NCI-H774 (cell line): ENCODE measurements at places on chromosomes 12 and 14.

GRCh38 chr14:39113685-39114072 is 444 bp upstream of the GEMIN2 start:
- no peak for DNase-seq

- DNase-seq: no peak
Observed at GRCh38 chr12:92942905-92943304, 13.8 kb upstream of the EEA1 start.

DNA sequence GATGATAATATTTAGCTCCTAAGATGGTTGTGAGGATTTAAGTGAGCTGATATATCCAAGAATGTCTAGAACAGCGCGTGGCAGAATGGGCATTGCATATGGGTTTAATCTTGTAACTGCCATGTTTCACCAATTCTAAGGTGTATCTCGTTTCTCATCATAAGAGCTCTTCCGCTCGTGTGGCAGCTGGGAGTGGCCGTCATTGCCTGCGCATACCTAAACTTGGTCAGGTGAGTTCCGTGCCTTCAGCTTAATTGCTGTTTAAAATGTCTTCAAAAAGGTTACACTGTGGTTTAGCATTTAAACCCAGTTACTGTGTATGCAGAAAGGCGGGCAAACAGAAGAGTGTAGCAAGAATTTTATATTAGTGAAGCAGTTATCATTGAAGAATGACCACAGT is 4.5 kb upstream of the AQP2 start:
- no peak for DNase-seq

- no peak for DNase-seq
Observed at GRCh38 chr14:89184952-89185351, 232.1 kb downstream of the FOXN3 start.

GRCh38 chr14:74239848-74240793 is 872 bp downstream of the VSX2 start:
- DNase-seq: no peak

GRCh38 chr12:93245543-93245942 is 132.2 kb upstream of the NUDT4 start:
- no peak for DNase-seq

GRCh38 chr14:69643430-69644200 is 32.2 kb downstream of the SUSD6 start:
- DNase-seq: peak; percentile 86

DNA sequence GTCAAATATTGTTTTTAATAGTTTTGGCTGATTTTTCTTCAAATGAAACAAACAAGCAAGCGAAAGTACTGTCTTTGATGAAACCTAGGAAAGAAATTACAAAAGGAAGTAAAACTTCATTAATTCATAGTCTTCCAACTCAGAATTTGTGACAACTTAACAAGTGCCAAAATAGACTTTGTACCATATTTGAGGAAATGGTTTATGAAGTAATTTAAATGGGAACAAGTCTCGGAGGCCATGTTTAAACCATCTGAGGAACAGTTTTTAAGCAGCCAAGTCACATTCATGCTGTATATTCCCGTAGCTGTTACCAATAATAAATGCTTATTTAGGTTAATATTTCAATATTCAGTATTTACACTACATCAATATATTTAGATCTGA is 745 bp upstream of the ARHGDIB start:
- DNase-seq: no peak

GRCh38 chr12:124466216-124467128 is 100.9 kb downstream of the NCOR2 start:
- DNase-seq: no peak

DNA sequence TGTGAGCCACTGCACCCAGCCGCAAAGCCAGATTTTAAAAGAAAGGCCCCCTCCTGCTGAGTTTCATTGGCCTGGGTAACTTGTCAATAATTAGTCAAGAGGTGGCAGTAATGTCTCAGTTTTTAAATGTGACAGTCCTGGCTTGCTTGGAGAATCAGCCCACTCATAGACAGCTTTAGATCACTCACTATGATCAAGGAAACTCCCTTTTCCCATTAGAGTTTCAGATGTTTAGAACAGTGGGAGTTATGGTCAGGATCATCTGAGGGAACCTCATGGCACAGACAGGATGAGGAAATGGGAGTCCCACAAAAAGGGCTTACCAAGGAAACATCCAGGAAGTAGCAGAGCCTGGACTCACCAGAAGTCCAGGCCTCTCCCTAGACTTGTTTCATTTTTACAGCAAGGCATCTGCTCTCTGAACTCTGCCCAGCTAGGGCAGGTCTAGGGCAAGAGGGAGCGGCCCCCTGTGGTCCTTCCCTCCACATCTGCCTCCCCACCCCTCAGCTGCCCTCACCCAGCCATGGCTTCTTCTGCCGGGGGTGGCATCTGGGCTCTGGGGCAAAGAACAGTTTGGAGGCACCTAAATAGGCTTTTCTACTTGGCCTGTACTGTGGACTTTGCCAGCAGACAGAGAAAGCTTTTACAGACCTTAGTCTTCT is 11.2 kb downstream of the BCL2L14 start:
- peak; percentile 50 for DNase-seq

- no peak for DNase-seq
Observed at GRCh38 chr12:13835652-13836051, 145.8 kb downstream of the GRIN2B start.

DNA sequence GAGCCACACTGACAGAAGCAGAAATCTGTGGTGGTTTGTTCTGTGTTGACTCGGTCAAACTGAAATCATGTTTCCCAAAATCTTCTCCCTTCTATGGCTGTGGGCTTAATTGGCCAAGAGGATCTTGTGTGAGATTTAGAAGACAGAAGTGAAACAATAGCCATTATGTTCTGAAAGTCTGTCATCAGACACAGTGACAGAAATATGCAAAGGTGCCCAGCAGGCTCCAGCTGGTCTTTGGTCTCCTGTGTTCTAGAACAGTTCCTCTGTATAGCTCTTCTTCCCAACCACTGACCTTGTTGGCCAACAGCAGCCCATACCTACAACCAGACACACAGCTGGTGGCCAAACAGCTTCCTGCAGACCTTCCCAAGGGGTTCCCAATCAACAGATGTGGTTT is 25.0 kb upstream of the COCH start:
- no peak for DNase-seq

DNA sequence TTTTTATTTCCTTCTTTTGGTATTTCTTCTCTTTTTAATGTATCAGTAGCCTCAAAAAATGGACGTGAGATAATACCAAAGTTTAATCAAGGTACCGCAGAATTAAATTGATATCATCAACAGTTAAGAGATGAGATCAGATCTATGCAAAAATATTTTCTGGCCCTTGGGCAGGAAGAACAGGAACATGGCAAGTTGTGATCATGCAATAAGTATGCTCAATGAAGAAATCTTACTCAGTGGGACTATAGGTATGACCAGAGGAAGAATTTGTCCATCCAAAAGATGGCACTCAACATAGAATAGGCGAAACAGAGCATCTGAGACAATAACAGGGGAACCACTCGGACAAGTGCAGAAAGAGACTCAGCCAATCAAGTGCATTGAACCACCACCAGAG is 914 bp upstream of the GARIN2 start:
- no peak for DNase-seq

DNA sequence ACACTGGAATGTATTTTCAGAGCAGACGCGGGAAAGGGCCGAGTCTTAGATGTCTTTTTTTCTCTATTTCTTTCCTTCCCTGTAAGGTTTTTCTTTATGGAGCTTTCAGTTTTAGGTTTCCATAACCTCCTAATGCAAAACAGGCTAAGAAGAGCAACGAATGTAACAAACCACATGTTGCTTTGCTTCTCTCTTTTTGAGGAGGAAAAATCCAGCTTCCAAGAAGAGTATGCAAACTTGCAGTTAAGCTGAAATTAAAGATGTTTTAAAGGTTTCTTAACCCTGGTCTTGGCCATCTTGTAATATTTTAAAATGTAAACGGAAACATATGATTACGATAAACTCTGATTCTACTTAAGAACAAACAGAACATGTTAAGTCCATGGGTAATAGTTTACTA is 86.9 kb downstream of the PRICKLE1 start:
- no peak for DNase-seq

GRCh38 chr12:83168751-83169150 is 482.0 kb downstream of the TMTC2 start:
- DNase-seq: no peak

GRCh38 chr14:80213602-80214001 is 2.3 kb upstream of the DIO2 start:
- no peak for DNase-seq

DNA sequence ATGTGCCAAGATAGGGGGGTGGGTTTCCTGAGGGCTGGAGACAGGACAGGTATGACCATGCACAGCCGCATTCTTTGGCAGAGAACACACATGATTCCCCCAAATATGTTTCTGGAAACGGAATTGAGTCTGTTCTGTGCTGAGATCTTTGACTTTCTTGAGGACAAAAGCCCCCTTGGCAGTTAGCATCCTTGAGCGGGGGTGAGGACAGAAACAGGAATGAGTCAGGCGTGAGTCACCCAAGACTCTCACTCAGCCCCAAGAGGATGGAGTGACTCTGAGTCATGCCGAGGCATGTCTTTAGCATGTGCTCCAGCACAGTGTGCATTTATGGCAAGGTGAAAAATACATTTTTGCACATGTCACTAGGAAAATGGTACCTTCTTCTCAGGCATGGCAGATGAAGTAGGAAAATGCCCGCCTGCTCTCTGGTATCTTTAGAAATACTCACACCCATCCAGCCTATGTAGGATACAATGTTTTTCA is 52.1 kb downstream of the DAD1 start:
- DNase-seq: no peak

DNA sequence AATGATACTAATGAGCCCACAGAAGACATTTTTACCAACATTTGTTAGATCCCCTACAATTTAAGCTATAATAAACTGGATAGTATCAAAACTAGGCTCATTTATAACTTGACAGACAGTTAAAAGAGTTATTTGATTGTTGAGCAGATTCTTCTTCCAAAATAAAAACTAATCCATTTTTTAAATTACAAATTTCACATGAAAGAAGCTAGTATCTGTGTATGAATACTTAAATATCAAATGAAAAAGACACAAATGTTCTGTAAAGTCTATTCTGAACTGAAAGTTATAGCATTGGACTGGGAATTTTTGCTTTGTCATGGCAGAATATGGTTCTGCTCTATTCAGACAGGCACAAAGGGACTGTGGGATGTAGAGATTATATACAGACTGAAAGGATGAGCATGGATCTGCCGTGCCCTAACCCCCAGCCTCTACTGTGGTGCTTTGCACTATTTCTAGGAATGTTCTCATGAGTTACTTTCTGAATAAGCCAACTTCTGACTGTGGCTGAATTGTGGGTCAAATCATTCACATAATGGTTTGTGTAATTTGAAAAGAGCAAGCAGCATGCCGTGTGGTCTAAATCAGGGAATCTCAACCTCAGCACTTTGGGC is 352.7 kb downstream of the KCNH5 start:
- no peak for DNase-seq

DNA sequence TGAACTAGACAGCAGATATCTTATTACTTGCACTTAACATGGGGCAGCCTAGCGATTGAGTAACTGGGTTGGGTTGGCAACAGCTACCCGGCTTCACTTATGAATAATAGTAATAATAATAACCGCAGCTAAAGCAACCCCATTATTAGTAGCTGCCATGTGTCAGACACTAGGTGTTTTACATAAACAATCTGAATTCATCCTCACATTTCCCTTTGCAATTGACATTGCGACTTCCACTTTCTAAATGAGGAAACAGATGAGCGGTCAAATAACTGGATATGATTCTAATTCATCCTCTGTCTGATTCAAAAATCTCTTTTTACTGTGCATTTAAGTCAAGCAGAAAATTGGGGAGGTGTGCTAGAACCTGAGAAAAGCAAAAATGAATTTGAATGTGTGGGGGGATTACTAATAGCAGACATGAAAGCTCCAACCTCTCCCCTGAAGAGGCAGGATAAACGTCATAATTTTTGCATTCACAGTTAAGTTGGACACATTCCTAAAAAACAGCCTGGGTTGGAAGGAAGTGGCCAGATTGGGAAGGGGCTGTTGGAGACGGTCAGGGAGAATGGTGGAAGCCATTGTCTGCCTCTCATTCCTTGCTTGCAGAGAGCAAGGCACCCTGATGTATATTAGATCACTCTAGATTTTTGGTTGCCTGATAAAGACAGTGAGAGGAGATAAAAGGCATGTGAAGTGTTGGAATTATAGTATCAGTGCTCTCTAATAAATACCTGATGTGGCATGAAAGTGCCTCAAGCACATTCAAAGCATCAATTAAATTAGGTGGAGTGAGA is 13.1 kb downstream of the EMP1 start:
- DNase-seq: no peak

- DNase-seq: no peak
Observed at GRCh38 chr14:103545219-103545914, 16.4 kb downstream of the TRMT61A start.

- no peak for DNase-seq
Observed at GRCh38 chr12:53078425-53079225, 565 bp downstream of the SPRYD3 start.

DNA sequence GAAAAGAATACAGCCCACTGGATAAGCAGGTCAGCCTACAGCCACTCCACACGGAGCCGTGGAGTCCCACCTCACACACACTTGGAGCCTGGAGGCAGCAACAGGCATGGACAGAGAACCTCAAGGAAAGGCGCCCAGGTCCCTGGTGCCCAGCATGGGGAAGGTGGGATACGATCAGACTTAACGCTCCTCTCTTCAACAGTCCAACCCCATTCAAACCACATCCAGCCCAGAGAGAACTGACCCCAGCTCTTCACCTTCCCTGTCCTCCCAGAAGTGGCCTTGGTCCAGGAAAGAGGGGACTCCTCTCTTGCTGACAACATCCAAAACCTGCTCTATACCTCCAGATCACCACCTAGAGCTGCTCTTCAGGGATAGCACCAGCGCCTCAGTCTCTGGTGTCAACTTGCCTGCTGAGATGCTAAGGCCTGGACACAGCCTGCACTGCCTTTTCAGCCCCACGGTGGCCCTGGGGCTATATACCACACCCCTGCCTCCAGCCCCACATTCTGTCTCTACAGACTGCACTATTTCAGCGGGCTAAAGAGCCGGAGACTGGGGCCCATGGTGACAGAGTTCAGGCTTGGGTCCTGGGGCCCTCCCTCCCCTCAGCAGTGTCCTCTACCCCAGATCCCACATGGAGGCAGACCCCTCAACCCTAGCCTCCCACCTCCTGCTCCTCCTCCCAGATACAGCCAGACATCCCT is 7.0 kb downstream of the ADCY6 start:
- DNase-seq: no peak

GRCh38 chr14:24100982-24101494 is 6.9 kb downstream of the PCK2 start:
- DNase-seq: no peak

- DNase-seq: no peak
Observed at GRCh38 chr12:74339211-74339610, 198.4 kb upstream of the ATXN7L3B start.

DNA sequence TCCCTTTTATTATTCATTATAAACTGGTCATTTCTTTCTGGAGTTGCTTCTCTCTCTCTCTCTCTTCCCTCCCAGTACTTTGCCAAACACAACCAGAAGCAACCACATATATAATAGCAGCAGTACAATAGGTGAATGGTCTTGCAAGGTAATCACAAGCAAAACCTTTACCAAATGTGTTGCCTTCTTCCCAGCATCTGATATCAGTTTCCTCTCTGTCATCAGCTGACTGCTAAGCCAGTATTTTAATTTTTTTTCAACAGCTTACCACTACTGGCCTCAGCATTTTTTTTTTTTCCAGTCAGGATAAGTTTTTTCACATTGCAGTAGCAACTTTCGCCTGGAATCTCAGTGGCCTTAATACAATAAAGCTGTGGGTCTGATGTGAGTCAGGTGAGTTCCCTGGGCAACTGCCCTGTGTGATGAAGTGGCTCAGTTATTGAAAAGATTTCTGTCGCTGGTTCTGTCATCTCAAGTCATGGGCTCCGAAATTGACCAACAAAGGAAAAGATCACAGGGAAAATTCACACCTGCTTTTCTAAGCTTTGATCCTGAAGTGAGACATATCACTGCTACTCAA is 282.5 kb upstream of the AMIGO2 start:
- DNase-seq: no peak
